ENCODE measurements at places on chromosomes 6 and 20.

DNA sequence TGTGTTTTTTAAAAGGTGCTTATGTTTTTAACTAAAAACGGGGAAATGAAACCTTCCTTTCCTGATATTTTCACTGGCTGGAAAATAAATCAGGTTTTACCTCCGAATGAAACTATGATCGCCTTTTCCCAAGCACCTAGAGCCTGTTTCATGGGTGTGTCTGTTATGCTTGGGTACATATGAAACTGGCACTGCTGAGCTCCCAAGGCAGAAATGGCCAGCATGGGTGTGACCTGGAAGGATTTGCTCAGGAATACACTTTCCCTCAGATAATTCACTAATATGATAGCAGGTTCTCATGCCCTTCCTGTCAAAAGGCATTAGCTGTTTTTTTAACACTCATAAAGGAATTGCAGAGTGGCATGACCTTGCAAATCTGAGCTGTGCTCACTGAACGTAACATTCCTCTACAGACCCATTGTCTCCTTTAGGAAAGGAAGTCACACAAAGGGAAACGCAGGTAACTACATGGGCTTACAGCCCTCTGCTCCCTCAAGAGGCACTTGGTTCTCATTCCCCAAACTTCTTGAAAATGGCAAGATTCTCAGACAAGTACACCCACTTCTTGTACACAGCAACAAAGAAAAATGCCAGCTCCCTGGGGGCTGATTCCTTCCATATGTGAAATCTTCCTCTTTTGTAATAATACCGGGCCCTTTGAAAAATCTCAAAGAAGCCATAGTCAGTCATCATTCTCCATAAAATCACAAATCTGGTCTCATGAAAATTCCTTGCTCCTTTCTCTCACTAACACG lies 72.7 kb downstream of the METTL24 start:
- DNase-seq, result no peak

DNA sequence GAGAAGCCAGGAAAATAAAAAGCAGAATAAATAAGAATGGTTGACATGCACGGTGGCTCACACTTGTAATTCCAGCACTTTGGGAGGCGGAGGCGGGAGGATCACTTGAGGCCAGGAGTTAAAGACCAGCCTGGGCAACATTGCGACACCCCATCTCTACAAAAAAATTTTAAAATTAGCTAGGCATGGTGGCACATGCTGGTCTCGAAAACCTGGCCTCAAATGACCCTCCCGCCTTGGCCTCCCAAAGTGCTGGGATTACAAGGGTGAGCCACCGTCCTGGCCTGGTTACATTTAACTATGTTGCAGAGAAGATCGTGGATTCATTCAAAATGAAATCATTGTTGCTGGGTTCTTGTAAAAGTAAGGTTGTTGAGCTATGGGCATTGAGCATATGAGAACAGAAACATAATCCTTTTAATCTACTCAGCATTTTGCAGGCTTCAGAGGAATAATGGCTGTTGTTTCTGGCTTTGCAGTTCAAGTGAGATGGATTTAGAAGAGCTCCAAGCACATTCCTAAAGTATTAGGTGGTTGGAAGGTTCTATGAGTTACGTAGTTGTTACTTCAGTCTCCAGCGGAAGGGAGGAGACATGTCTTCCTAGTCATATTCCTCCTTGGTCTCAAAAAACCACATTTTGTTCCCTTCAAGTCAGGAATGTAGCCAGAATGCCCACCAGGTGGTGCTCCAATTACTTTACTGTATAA lies 45.6 kb upstream of the RAB23 start:
- no peak for DNase-seq

- no peak for DNase-seq
Observed at GRCh38 chr6:46276576-46277142, 105.9 kb upstream of the ENPP5 start.

DNA sequence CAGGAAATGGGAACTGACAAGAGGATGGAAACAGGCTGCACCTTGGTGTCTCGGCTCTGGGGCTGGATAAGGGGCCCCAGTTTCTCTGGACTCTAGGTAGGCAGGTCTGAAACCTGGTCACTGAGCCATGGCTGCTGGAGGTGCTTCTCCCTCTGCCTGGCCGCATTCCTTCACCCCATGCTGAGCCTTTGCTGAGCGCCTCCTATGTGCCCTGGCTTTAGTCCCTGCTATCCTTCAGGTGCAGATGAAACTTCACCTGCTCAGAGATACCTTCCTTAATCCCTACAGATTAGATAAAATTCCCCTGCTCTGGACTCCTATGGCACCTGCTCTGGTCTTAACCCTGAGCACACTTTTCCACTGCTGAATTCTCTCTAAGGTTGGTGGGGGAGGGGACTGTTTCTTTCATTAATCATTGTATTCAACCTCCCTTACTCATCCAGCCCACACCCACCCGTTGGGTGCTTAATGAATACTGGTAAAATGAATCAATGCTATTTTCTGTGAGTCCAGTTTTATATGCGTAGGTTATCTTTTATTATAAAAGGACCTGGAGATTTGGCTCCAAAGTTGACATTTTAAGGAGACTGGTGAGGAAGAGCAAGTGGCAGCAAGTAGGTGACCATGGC lies 19.3 kb downstream of the MYLK4 start:
- no peak for DNase-seq

- no peak for DNase-seq
Observed at GRCh38 chr6:90347411-90347851, 50.8 kb upstream of the BACH2 start.

DNA sequence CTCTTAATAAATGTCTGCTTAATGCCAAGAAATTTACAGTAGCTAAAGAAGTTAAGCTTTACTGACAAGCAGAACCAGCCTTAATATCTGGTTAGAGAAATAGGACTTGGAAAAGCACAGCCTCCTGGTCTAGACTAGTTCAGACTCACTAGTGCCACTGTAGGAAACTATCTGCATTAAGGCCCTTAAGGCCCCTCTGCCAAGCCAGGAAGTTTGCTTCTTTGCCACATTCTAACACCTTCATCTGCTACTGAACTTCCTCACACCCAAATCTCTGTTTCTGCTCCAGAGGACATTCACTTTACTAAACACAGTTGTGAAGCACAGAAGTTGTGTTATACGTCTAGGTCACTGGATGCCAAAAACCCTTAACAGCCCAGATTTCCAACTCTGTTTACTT lies 302.8 kb downstream of the BTBD9 start:
- DNase-seq, result no peak

- no peak for DNase-seq
Observed at GRCh38 chr20:52402950-52403349, 211.4 kb upstream of the ZFP64 start.

DNA sequence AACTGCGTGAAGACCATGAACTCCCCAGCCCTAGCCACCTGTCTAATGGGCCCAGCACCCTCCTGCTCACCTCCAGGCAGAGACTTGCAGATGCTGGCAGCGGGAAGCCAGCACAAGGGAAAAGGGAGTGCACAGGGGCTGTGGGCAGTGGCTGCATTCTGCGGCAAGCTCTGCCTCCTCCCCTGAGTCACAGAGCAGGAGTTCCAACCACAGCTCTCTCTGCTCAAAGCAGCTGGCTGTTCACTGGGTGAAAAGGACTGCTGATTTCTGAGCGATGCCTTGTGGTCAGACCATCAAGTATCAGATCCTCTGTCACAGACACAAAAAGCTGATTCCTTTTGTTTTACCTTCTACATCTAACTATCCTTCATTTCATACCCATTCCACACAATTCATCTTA lies 10.5 kb downstream of the NKX2-2 start:
- no peak for DNase-seq

DNA sequence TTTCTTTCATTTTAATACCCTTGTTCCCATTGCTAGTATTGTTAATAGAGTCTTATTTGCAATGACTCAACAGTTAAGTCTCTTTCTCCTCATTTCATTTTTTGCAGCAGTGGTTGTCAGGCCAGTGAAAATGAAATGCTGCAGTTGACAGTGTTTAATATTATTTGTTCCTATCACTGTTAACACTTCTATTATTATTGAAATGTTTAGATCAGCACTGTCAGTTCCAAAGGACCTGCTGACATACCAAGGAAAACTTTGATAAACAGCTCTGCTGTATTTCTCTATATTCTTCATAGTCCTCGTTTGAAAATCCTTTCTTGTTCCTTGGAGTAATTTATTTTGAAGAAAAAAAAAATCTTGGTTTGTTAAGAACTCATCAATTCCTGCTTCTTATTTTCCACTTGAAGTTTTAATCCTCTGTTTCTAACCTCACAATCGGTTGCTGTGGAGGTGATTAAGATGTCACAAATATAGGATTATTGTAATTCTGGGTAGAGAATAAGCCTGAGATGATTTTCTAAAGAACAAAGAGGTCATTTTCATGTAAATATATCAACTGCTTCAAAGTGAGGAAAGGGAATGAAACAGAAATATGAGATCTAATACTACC lies 1065.9 kb upstream of the CITED2 start:
- no peak for DNase-seq

GRCh38 chr6:62614442-62614841 lies 328.4 kb upstream of the KHDRBS2 start:
- DNase-seq, result no peak

GRCh38 chr6:1850840-1851157 lies 241.1 kb downstream of the FOXC1 start:
- no peak for DNase-seq

DNA sequence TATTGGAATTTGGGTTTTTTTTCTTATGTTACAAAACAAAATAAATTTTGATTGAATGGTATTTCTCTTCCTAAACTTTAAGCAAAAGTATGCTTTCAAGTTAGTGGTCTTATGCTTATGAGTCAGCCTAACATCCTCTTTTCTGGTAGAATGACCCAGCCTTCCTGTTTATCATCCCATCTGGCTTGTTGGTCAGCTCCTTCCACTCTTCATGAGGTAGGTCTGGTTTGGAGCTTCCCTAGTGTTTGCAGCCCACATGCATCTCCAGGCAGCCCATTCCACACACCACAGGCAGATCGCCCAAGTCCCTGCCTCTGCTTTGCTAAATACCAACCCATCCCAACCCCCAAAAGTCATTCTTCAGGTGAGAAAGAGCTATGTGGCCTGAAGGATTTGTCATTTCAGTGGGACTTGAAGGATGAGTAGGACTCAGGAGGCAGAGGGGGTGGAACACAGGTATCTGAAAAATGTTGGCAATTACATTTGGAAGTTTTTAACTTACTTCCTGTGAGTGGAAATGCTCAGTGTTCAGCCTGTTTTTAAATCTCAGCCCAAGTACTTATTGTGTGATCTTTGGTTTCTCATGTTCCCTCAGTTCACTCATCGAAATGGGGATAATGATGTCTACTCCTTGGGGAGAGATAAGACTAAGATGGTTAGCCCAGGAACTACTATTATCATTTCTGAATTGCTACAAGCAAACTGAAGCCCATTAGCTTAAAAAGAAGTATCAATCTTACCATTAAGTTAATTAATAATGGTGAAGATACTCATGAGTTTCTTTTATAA lies 294.0 kb downstream of the ADGB start:
- no peak for DNase-seq

DNA sequence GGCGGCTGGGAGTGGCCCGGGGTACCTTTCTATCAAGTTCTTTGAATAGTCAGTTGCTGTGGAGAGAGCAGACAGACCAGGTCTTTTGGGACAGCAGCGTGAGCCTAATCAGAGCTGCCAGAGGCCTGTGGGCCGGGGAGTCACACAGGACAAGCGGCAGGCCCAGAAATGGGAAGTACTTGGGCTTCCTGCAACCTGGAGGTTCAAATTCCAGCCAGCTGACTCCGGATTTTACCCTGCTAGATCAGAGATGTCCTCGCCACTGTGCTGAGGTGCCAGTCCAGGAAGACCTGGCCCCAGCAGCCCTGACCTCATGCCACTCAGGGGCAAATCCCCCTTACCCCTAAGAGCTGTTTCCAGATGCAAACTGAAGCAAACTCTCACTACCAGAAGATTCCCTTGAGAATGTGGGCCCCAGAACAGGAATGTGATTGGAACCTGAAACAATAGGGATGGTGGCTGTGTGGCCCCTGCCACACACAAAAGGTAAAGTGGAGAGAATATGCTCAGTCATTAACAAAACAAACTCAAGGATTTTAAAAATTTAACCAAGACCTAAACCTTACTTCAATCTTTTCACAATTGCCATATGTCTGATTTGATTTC lies 9.7 kb downstream of the BEND3 start:
- no peak for DNase-seq

GRCh38 chr20:5746064-5746463 lies 4.1 kb upstream of the SHLD1 start:
- no peak for DNase-seq
